ENCODE measurements at places on chromosomes 2 and 18. TPM values are rescaled to one million over a fixed set of nuclear protein-coding genes. Genes with fewer than 3 reads are reported as not detected.

Gene CNGA3
- not detected for polyA plus RNA-seq

Gene TMEM200C
- 1.1 TPM for polyA plus RNA-seq

Gene DCDC2C
- polyA plus RNA-seq = not detected

Gene RFTN2
- 24.8 TPM for polyA plus RNA-seq

Gene CTIF
- polyA plus RNA-seq = 13.9 TPM

Gene GRP
- polyA plus RNA-seq = 1.6 TPM

Gene PHOSPHO2
- polyA plus RNA-seq = 11.6 TPM

Gene FBLN7
- 12.5 TPM for polyA plus RNA-seq

Gene PFN4
- 1.6 TPM for polyA plus RNA-seq

Gene GRB14
- 51.0 TPM for polyA plus RNA-seq

Gene BUB1
- 22.7 TPM for polyA plus RNA-seq

Gene MREG
- polyA plus RNA-seq = 16.0 TPM

Gene CCDC142
- 10.1 TPM for polyA plus RNA-seq

Gene RPL31
- 3,088 TPM for polyA plus RNA-seq

Gene ALPI
- polyA plus RNA-seq = not detected

Gene COLEC11
- 3.0 TPM for polyA plus RNA-seq

Gene C2orf72
- 3.2 TPM for polyA plus RNA-seq

Gene LAMA1
- 73.8 TPM for polyA plus RNA-seq

Gene TGFA
- 15.8 TPM for polyA plus RNA-seq

Gene LHCGR
- polyA plus RNA-seq = 0.22 TPM

Gene GALNT3
- polyA plus RNA-seq = 14.8 TPM

Gene HTR2B
- polyA plus RNA-seq = 17.2 TPM

Gene CABLES1
- 25.8 TPM for polyA plus RNA-seq

Gene SIX2
- 21.6 TPM for polyA plus RNA-seq

Gene RAB6C
- polyA plus RNA-seq = 0.64 TPM

Gene RPRM
- 2.7 TPM for polyA plus RNA-seq

Gene KCNK3
- polyA plus RNA-seq = 0.57 TPM

Gene GLI2
- polyA plus RNA-seq = 8.1 TPM

Gene TIGD1
- polyA plus RNA-seq = 12.3 TPM

Gene ERBB4
- polyA plus RNA-seq = 45.5 TPM

Gene SKOR2
- polyA plus RNA-seq = not detected

Gene EVA1A
- polyA plus RNA-seq = 12.3 TPM

Gene GPR55
- polyA plus RNA-seq = 0.36 TPM

Gene CFAP221
- polyA plus RNA-seq = 25.4 TPM

Gene SERPINB4
- polyA plus RNA-seq = not detected

Gene CDCA7
- polyA plus RNA-seq = 38.4 TPM

Gene DLGAP1
- polyA plus RNA-seq = 4.8 TPM

Gene RBMS1
- 129 TPM for polyA plus RNA-seq

Gene C1QL2
- not detected for polyA plus RNA-seq

Gene GCG
- polyA plus RNA-seq = not detected

Gene NDUFV2
- 134 TPM for polyA plus RNA-seq

Gene TUBA4B
- 1.4 TPM for polyA plus RNA-seq

Gene DYNAP
- polyA plus RNA-seq = not detected
